AG04450 (cell line): ENCODE measurements at places on chromosomes 7 and 10. TPM values are rescaled to one million over a fixed set of nuclear protein-coding genes. Genes with fewer than 3 reads are reported as not detected.
A peak's percentile ranks its signal among the peaks of the same experiment; 100 is the strongest.

DNA sequence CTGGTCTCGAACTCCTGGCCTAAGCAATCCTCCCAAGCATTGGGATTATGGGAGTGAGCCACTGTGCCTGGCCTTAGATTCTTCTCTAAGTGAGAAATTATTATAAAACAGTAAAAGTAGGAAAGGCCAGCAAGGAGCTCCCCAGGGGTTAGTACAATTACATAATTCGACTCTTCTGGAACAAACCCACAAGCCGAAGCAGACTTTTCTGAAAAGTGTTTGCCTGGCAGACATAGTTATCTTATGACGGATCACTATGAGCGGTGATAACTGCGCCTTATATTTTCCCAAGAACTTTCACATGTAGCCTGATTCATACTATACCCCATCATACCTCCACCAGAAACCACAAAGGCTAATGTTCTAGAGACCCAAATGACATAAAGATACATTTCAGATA lies 30.2 kb upstream of the SH3PXD2A start:
- no peak for DNase-seq

Gene CDC14C
- polyA plus RNA-seq: 0.07 TPM in 1 of 2 replicates, not detected in the other

Gene WNT2
- 24.4 and 27.0 TPM in 2 replicates for polyA plus RNA-seq

Gene MRLN
- polyA plus RNA-seq: not detected in 2 replicates

Gene HGF
- 105 and 129 TPM in 2 replicates for polyA plus RNA-seq

Gene PKD2L1
- polyA plus RNA-seq: not detected in 2 replicates

DNA sequence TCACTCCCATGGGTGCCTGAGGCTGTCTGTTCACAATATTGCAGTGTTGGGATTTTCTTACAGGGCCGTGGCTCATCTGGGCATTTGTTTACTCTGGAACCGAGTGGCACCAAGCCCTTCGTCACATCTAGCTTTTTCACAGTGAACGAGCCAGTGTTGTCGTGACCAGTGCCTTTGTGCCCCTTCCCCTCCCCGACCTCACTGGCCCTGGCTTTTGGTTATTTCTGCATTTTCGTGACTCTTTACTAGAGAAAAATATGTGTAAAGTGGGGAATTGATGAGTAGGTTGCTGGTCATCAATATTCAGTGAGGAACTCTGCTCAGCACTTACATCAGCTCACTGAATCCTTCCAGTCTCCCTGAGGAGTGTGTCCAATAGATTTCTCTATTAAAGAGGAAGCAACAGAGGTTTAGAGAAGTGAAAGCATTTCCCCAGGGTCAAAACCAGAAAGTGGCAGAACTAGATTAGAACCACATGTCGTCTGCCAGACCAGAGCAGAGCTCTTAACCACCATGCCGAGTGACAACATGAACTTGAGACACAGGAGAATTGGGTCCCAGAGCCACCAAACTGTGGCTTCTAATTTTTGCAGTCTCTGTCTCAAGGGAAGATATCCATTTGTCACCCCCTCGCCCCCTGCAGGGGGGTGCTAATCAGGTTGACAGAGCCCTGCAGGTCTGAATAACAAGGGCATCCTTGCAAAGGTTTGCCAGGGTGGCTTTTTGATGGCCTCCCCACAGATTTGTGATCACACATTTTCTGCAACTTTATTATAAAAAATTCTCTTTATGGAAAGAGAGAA lies 125.3 kb downstream of the CHN2 start:
- DNase-seq: no peak

GRCh38 chr10:100289641-100290040 lies 3.2 kb upstream of the BLOC1S2 start:
- no peak for DNase-seq

GRCh38 chr7:11817111-11817740 lies 14.8 kb downstream of the THSD7A start:
- no peak for DNase-seq

Gene DNAJC30
- 5.9 and 6.4 TPM in 2 replicates for polyA plus RNA-seq

DNA sequence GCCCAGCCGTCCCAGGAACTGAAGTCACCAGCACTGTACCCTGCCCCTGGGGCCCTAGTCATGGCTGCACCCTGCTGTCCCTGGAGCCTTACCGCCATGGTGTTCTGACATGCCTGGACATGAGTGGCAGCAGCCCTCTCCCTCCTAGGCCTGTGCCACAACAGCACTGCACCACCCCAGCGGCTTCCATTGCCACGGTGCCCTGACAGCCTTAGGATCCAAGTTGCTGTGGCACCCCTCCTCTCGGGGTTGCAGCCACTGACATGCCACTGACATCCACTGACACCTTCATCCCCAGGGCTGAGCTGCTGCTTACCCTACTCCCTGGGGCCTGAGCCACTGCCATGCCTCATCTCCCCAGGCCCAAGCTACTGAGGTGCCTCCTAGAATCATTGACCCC lies 39.6 kb upstream of the SHH start:
- no peak for DNase-seq

Gene KCNIP2
- 0.40 and 0.61 TPM in 2 replicates for polyA plus RNA-seq

Gene TRIM73
- 0.12 and 0.15 TPM in 2 replicates for polyA plus RNA-seq

Gene IL2RA
- not detected in 2 replicates for polyA plus RNA-seq

DNA sequence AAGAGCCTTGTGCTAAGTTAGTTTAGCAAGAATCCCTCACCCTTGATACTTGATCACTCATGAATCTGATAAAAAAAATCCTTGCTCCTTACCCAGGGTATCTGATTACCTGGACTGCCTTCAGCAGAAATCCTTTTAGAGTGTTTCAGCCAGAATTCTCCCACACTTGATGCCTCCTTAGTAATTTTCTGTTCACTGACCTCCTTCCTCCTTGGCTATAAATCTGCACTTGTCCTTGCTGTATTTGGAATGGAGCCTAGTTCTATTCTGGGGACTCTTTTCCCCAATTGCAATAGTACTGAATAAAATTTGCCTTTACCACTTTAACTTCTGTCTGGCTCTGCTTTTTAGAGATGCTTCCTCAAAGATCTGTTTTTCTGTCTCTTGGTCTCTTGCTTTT lies 84.9 kb downstream of the RPS24 start:
- no peak for DNase-seq

Gene TUBAL3
- polyA plus RNA-seq: not detected in 2 replicates

- DNase-seq: peak; percentile 49
Measured at GRCh38 chr10:71927776-71928592, 36.2 kb upstream of the CHST3 start.

DNA sequence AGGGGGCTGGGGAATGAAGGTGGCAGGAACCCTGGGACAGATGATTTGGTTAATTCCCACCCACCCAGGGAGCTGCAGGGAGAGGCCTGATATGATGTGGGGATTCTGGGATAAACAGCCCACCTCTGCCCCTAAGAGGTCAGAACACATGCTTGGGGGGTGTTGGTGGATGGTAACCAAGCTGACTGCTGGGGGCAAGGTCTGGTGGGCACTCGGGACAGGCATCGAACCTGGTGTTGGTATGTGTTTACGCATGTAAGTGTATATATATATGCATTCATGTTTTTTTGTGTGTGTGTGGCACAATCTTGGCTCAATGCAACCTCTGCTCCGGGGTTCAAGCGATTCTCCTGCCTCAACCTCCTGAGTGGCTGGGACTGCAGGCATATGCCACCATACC lies 80.7 kb upstream of the TMEM248 start:
- no peak for DNase-seq

DNA sequence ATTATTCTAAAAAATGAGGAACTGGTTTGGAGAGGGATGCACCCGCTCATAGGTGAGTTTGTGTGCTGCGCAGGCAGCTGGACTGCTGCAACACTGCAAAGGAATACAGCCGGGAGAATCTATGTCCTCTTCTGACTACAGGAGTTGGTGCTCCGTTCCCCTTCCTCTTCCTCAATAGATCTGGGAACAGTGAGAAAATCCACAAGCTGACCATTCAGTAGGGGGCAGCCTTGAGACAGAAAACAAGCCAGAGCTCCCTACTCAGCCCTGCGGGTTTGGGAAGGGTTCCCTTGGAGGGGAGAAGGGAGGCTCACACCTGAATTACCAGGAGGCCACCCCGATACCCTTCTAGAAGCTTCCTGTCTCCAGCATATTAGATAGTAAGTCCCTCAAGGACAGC lies 87.3 kb upstream of the FOXI2 start:
- no peak for DNase-seq

GRCh38 chr10:52807803-52808202 lies 35.2 kb upstream of the MBL2 start:
- no peak for DNase-seq

Gene EIF4H
- polyA plus RNA-seq: 378 and 404 TPM in 2 replicates

- DNase-seq: no peak
Measured at GRCh38 chr10:51117053-51117660, 42.9 kb downstream of the PRKG1 start.

Gene GIMAP8
- not detected in 2 replicates for polyA plus RNA-seq

DNA sequence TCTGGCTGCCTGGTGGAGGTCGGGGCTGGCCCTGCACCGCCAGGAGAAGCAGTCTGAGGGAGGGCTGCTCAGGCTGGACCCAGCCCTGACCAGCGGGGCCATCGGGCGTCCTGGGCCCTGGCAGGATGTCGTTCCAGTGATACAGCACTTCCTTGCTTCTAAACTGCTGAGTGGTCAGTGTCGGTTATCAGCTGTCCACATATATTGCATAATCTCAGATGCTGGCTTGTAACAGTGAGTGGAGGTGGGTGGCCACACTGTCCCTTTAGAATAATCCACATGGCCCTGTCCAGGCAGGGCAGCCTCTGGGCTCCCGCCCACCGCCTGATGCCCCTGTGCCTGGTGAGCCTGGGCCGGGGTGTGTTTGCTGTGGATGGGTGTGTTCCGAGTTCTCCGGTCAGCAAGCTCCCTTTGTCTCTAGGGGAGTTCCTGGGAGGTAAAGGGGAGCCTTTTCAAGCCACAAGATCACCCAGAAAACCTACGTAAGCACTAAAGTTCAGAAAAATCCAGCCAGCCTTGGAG lies 86.1 kb downstream of the LHPP start:
- DNase-seq: no peak

GRCh38 chr10:76324283-76324682 lies 892.9 kb downstream of the LRMDA start:
- DNase-seq: no peak

Gene H2BK1
- not detected in 2 replicates for polyA plus RNA-seq

GRCh38 chr7:6531492-6532279 lies 19.6 kb downstream of the GRID2IP start:
- no peak for DNase-seq

Gene PAPOLB
- not detected in 2 replicates for polyA plus RNA-seq

Gene PTPRN2
- polyA plus RNA-seq: 0.02 and 0.04 TPM in 2 replicates

GRCh38 chr7:1781369-1781768 lies 111.3 kb downstream of the ELFN1 start:
- DNase-seq: no peak

GRCh38 chr10:24415455-24416125 lies 206.7 kb downstream of the KIAA1217 start:
- DNase-seq: no peak

Gene CTAGE8
- polyA plus RNA-seq: 0.16 TPM in 1 of 2 replicates, not detected in the other

- DNase-seq: no peak
Measured at GRCh38 chr10:85598646-85599045, 767.9 kb downstream of the GRID1 start.

DNA sequence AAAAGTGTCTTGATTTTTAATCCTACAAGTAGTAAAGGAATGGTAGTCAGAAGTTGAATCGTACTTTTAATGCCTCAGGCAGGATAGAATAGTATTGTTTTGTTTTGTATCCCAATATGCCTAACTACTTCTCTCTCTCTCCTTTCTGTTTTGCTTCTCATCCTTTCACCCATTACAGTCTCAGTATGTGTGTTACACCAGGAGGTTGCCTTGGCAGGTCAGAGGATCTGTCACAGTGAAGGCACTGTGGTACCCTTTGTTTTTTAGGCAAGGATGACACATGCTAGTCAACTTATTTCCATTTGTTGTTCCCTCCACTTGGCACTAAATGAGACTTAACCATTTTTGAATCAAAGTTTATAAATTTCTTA lies 94.4 kb downstream of the MAPK8 start:
- no peak for DNase-seq

DNA sequence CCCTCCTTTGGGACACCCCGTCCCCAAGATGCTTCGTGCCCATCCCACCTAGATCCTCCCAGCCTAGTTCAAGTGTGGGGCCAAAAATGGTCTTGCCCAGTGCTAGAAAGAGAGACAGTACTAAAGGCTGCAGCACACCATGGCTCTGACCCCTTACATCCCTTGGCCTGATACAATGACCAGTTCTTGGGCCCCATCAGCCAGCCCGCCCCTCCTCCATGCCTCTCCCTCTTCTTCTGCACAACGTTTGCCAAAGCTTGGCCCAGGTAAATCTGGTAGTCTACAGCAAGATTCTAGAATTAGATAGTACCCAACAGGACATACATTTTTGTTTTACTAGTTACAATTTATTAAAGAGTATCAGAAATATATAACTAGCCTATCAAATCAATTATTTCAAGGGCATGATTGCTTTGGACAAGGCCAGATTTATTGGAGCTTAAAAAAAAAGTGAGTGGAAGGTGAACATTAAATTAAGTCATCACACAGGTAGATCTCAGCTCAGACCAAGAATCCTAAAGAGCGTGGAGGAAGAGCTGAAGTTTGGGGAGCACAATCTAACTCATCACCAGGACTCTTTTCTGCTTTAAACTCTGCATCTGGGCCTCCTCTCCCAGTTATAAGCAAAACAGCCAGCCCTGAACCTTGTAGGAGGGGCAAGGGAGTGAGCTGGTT lies 69.8 kb downstream of the ZMIZ1 start:
- no peak for DNase-seq

GRCh38 chr10:49572594-49573114 lies 33.7 kb upstream of the ERCC6 start:
- no peak for DNase-seq

GRCh38 chr7:128708824-128709223 lies 30.3 kb upstream of the CALU start:
- no peak for DNase-seq

Gene OR2A5
- not detected in 2 replicates for polyA plus RNA-seq

DNA sequence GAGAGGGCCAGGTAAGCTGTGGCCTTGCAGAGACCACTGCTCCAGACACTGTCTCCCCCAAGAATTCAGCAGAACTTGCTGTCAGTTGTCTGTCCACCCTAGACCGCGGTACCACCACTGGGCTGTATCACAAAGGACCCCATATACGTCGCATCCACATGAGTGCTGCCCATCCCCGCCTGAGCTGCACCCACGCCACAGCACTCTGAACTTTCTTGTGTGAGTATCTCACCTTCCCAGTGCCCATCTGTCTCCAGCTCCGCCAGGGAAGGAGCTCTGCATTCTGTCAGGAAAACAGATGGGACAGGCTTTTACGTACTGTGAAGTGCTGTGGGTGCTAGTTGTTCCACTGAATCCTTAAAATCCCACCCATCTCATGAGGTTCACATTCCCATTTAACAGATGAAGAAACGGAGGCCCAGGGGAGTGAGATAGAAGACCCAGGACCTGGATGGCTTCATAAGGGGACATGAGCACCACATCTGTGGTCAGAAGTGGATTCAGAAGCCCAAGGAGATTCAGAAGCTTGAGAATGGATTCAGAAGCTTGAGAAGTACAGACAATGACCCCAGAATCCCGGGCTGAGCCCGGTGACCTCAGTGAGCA lies 102.5 kb upstream of the ZMIZ1 start:
- DNase-seq: no peak

Gene WEE2
- not detected in 2 replicates for polyA plus RNA-seq

GRCh38 chr10:77223526-77224460 lies 413.8 kb downstream of the KCNMA1 start:
- no peak for DNase-seq

Gene PTPRE
- polyA plus RNA-seq: 0.04 and 0.38 TPM in 2 replicates

Gene CFTR
- polyA plus RNA-seq: 0.16 and 0.37 TPM in 2 replicates

- DNase-seq: no peak
Measured at GRCh38 chr10:45075216-45075615, 74.5 kb downstream of the ZNF22 start.

GRCh38 chr10:116269619-116270018 lies 3.4 kb downstream of the GFRA1 start:
- no peak for DNase-seq

Gene SGCE
- 76.1 and 76.7 TPM in 2 replicates for polyA plus RNA-seq

Gene SLC29A4
- polyA plus RNA-seq: 4.5 and 5.8 TPM in 2 replicates
